ENCODE measurements at places on chromosomes 16 and 17.

- DNase-seq: no peak
Measured at GRCh38 chr17:57576744-57577143, 168.4 kb downstream of the CCDC182 start.

GRCh38 chr17:61560071-61560470 is 30.9 kb downstream of the NACA2 start:
- DNase-seq: no peak

- DNase-seq: no peak
Measured at GRCh38 chr16:8736123-8736668, 61.2 kb downstream of the TMEM186 start.

GRCh38 chr16:87543436-87544191 is 50.8 kb upstream of the ZCCHC14 start:
- DNase-seq: no peak

DNA sequence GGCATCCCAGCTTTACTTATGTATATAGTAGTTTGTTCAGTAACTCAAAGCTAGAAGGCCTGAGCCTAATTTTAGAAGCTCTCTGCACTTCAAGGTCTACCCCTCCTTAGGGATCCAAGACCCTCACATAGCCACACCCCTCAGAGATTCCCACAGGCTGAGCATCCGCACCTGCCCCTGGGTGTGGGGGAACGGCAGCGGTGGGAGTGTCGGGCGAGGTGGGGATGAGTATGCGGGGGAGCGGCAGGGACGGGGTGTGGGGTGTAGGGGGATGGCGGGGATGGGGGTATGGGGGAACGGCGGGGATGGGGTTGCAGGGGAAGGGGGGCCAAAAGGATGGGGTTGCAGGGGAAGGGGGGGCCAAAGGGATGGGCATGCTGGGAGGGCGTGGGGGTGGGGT is 24.9 kb upstream of the BEAN1 start:
- no peak for DNase-seq

- DNase-seq: no peak
Measured at GRCh38 chr16:27427538-27427937, 25.6 kb downstream of the IL21R start.

- no peak for DNase-seq
Measured at GRCh38 chr16:54066451-54067105, 220.0 kb downstream of the IRX3 start.

DNA sequence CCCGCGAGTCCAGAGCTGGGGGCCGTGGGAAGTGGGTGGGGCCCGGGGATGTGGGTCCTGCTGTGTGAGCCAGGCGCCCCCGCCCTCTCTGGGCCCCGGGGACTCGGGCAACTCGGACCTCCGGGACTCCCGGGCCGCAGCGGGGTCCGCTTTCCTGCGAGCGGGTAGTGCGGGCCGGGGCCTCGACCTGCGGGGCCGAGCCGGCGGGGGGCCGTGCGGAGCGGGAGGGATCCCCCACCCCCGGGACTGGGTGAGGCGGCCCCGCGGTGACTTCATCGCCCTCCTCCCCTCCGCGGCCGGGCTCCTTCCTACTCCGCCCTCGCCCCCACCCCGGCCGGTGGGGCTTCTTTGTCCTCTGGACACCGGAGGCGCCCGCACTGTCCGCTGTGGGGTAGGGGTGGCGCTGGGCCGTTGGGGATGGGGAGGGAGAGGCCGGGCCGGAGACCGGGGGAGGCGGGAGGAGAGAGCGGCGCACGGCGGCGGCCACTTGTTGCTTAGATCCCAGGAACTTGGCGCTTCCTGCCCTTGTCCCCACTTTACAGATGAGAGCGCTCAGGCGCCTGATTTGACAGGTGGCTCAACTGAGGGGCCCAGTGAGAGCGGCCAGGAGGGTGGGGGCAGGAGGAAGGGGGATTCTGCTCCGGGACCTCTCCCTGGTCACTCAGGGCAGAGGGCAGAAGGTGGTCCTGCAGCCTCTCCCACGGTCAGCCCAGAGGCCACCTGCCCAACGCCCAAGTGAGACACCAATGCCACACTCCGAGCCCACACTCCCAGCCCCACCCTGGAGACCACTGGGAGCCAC is 874 bp downstream of the CMTM3 start:
- no peak for DNase-seq

- DNase-seq: no peak
Measured at GRCh38 chr17:61139219-61139618, 260.4 kb upstream of the TBX2 start.

- no peak for DNase-seq
Measured at GRCh38 chr16:19008245-19009169, 24.8 kb downstream of the TMC7 start.

GRCh38 chr16:80437707-80438106 is 103.1 kb upstream of the DYNLRB2 start:
- DNase-seq: no peak

DNA sequence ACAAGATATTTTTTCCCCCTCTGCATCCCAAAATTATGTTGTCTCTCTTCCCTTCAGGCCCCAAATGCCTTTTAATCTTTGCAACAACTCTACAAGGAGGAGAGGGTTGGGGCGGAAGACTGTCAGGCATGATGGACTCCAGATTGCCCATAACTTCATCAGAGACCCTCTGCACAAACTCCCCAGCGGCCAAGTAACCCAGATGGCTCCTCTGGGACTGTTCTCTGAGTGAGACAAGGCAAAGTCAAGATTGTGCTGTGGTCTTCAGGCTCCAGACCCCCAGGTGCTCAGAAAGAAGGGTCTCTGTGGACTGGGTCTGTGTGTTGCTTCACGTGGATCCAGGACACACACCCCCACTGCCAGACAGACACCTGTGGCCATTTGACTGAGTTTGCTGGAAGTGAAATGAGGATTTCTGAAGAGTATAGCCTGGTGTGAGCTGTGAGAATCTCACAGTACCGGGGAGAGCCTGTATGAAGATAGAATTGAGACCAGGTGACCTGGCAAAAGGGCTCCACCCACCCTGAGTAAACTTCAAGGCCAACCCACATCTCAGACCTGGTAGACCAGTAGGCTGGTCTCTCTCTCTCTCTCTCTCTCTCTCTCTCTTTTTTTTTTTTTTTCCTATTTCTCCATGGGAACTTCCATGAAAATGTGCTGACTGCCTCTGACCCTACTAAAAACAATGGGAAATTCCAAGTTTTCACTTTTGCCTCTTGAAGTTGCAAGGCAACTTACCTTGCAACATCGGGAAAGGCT is 354.1 kb downstream of the SOX9 start:
- DNase-seq: no peak

- no peak for DNase-seq
Measured at GRCh38 chr16:89741342-89742014, 20.1 kb downstream of the ZNF276 start.

- DNase-seq: no peak
Measured at GRCh38 chr16:85041219-85042166, 13.9 kb downstream of the KIAA0513 start.
